Activated T-cell treated with anti-CD3 and anti-CD28 coated beads, Interleukin-2, amount 50 U/mL, for 72 hours (primary cell): ENCODE measurements at places on chromosomes 13 and 19. TPM values are rescaled to one million over a fixed set of nuclear protein-coding genes. Genes with fewer than 3 reads are reported as not detected.
A peak's percentile ranks its signal among the peaks of the same experiment; 100 is the strongest.

- no peak for DNase-seq
Measured at GRCh38 chr19:30160426-30160825, 211.8 kb upstream of the ZNF536 start.

- DNase-seq, result no peak
Measured at GRCh38 chr19:49271080-49271753, 53.8 kb downstream of the SLC6A16 start.

Gene SIGLEC10
- total RNA-seq, result 0.38 TPM

Gene RNU6-9
- total RNA-seq, result not detected

- no peak for DNase-seq
Measured at GRCh38 chr19:57241176-57241575, 744 bp downstream of the ZNF805 start.

Gene OR10H1
- not detected for total RNA-seq

Gene CRB3
- 3.9 TPM for total RNA-seq

Gene ADGRE1
- 14.3 TPM for total RNA-seq

DNA sequence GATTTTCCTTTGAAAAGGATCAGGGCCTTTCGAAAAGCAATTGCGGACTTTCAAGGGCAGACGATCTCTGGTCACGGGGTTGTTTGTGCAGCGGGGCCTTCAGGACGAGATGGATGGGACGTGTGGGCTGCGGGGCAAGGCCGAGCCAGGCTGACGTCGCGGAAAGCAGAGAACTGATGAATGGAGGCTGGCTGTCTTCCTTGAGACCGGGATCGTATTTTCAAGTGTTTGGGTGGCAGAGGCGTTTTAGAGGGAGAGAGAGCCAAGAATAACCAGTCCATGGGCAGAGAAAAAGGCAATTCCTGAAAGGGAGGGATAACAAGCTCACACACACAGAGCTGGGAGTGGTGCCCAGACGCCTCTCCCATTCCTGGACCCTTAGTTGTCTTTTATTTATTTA lies 138.9 kb upstream of the USP29 start:
- DNase-seq, result no peak

- DNase-seq, result no peak
Measured at GRCh38 chr19:12187625-12188024, 24.7 kb downstream of the ZNF136 start.

DNA sequence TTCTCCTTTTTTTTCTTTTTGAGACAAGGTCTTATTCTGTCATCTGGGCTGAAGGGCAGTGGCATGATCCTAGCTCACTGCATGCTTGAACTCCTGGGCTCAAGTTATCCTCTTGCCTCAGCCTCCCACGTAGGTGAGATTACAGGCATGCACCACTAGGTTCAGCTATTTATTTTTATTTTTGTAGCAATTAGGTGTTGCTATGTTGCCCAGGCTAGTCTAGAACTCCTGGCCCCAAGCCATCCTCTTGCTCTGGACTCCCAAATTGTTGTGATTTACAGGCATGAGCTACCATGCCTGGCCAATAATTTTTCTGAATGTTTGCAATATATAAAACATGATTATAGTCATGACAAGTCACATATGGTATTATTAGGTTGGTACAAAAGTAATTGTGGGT lies 161.1 kb upstream of the ATXN8OS start:
- DNase-seq, result no peak

DNA sequence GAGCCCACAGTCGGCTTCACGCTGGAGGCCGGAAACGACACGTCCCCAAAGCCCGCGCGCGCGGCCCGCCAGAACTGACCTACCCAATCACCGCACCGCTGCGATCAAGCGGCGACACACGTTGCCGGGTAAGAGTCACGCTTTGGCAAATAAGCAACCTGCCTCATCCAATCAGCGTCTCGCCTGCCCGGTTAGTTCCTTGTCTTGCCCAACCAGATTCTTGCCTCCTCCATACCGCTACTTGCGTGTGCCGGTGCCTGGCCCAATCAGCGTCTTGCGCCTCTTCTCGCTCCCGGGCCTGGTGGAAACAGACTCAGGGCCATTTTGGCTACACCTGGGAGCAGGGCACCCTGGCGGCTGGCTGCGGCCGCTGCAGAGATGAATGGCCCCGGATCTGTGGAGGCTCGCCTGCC lies 11.6 kb upstream of the ZNF544 start:
- DNase-seq, result no peak

Gene KLK10
- not detected for total RNA-seq

Gene PCDH9
- total RNA-seq, result 0.34 TPM

Gene ZNF135
- total RNA-seq, result 1.7 TPM

- no peak for DNase-seq
Measured at GRCh38 chr13:23273498-23273897, 92.7 kb downstream of the SGCG start.

Gene RFPL4A
- total RNA-seq, result not detected

Gene RNF6
- 46.3 TPM for total RNA-seq

DNA sequence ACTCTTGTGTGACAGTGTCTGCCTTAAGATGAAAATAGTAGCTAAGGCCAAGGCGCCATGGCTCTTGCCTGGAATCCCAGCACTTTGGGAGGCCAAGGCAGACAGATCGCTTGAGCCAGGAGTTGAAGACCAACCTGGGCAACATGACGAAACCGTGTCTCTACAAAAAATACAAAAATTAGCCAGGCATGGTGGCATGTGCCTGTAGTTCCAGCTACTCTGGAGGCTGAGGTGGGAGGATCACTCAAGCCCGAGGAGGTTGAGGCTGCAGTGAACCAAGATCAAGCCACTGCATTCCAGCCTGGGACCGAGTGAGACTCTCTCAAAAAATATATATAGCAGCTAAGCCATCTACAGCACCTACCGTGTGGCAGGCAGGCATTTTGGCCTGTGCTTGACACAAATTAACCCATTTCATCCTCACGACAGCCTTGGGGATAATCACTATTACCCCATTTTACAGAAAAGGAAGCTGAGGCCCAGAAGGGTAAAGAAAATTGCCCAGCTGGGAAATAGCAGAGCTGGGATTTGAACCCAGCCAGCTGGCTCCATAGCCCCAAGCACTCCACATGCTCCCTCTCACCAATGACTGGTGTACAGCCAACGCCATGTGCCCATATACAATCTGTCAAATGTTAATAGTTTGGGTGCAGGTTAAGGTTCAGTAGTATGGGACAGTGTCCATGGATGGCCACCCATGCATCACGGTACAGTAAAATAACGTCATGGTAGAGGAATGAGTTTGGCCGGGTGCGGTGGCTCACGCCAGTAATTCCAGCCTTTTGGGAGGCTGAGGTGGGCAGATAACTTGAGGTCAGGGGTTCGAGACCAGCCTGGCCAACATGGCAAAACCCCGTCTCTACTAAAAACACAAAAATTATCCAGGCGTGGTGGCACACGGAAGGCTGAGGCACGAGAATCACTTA lies 3.1 kb downstream of the SLC1A5 start:
- DNase-seq, result peak; percentile 37

DNA sequence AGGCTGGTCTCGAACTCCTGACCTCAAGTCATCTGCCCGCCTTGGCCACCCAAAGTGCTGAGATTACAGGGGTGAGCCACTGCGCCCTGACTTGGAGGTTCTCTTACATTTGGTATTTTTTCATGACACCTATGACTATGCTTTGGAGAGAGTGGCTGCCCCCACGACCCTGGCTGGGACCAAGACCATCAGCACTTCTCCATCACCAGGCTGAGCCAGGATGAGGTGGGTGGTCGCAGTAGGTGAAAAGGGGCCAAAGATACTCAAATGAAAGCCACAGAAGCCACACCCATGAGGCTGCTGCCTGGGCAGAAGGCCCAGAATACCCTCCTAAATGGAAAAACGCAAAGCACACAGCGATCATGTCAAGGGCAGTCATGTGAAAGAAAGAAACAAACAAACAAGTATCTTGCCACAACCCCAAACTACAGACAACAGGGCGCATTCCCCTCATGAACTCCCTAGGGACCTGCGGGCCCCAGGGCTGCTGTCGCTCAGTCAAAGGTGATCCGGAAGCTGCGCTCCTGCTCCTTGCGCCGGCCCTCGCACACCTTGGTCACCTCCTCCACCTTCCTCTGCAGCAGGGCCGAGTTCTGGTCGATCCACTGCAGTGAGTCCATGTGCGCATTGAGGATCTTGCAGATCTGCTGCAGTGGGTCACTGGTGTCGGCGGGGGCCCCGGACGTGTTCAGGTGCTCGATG lies 11.2 kb upstream of the IL4I1 start:
- DNase-seq, result no peak

- no peak for DNase-seq
Measured at GRCh38 chr13:31697290-31697689, 42.0 kb upstream of the RXFP2 start.

Gene SHISA2
- total RNA-seq, result 0.19 TPM

DNA sequence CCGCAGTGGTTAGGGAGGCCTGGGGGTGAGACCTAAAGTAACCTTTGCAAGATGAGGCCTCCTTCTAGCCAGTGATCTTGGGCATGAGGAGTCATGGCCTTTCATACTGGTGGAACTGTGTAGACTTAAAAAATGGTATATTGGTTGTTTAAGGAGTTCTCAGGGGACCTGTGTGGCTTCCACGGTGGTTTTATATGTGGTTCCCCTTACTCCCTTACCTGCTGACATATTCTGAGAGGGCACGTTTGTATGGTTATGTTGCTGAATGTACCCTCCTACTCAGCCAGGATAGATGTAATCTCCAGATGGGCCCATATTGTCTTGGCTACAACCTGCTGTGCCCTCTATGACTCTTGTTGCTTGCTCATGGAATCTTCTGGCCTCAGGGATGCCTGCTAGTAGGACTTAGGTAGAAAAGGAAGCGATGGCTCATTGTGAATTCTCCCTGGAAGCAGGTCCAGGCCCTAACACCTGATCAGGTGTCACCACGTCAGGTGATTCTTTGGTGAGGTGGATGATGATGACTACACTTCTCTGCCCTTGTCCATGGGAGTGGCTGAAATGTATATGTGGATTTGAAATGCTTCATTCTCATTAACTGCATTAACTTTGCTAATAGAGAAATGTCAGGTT lies 1.8 kb downstream of the ZNF460 start:
- DNase-seq, result peak; percentile 71

GRCh38 chr19:35268536-35269437 lies at the start of gene USF2:
Gene USF2, plus strand, starts transcription at chr19:35268962. Its CDS starts 140 bp downstream, at chr19:35269102.
- DNase-seq, result peak; percentile 73
